Stimulated activated CD4-positive, alpha-beta T cell treated with anti-CD3 and anti-CD28 coated beads, Interleukin-4, amount 100 ng/mL, for 24 hours (primary cell): ENCODE measurements at places on chromosomes 7 and 10.

DNA sequence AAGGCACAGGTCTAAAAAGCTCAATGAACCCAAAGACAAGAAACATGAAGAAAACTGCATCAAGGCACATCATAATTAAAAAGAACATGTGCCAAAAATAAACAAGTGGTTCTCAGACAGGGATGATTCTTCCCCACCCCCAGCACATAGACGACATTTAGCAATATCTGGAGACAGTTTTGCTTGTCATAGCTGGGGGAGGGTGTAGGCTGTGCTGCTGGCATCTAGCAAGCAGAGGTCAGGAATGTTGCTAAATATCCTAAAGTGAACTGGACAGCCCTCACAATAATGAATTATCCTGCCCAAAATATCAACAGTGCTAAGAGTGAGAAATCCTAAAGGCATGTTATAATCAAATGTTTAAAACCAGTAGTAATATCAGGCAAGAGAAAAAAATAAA lies 122.6 kb downstream of the MICU1 start:
- no peak for DNase-seq

- DNase-seq, result no peak
Measured at GRCh38 chr10:99565166-99565565, 32.4 kb downstream of the NKX2-3 start.

DNA sequence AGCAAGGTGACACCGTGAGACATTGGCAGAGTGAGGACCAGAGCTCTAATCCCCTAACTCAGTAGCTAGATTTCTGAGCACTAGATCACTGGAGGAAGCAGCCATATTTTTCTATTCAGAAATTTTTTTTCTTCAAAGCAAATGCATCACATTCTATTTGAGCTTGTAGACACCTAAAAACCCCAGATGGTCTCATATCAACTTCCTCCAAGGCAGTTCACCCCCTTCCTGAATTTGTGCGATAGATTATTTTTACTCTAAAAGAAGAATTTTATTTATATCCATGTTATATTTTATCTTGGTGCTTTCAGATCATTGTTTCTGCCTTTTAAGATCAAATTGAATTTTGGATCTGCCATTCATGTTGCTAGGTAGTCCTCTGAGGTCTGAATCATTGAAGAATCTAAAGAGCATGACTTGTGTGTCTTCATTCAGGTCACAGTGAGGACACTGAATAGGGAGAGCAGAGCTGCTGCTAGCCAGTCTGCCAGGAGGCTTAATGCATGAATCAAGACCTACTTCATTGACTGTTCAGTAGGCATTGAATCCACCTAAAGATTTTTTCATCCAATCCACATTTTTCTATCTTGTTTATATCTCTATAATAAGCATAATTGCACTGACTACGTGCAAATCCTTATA lies 92.9 kb upstream of the LRRTM3 start:
- DNase-seq, result no peak

DNA sequence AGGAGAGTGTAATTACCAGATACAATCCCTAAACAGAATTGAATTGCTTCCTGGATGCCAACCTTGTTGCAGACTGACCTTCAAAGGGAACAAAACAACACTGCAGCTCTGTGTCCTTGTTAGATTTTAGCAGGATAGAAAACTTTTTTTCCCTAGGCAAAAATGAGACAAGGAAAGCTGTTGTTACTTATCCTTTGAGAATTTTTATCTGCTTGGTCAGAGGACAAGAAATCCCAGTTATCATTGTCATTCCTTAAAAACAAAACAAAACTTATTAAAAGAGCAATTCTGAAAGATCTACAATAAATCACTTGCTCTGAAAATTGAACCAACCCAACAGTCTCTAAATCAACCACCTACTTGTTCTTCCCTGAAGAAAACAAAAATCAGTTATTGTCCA lies 652.6 kb downstream of the REEP3 start:
- no peak for DNase-seq

DNA sequence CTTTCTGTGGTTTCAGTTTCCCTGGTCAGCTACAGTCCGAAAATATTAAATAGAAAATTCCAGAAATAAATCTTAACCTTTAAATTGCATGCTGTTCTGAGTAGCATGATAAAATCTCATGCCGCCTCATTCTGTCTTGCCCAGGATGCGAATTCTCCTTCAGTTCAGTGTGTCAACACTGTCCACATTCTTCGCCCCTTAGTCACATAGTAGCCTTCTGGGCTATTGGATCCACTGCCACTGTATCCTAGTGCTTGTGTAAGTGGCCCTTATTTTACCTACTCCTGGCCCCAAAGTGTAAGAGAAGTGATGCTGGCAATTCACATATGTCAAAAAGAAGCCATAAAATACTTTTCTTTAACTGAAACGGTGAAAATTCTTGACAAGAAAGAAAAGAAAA lies 129.6 kb downstream of the ZWINT start:
- no peak for DNase-seq

GRCh38 chr7:155409980-155410379 lies 47.9 kb upstream of the EN2 start:
- DNase-seq, result no peak

DNA sequence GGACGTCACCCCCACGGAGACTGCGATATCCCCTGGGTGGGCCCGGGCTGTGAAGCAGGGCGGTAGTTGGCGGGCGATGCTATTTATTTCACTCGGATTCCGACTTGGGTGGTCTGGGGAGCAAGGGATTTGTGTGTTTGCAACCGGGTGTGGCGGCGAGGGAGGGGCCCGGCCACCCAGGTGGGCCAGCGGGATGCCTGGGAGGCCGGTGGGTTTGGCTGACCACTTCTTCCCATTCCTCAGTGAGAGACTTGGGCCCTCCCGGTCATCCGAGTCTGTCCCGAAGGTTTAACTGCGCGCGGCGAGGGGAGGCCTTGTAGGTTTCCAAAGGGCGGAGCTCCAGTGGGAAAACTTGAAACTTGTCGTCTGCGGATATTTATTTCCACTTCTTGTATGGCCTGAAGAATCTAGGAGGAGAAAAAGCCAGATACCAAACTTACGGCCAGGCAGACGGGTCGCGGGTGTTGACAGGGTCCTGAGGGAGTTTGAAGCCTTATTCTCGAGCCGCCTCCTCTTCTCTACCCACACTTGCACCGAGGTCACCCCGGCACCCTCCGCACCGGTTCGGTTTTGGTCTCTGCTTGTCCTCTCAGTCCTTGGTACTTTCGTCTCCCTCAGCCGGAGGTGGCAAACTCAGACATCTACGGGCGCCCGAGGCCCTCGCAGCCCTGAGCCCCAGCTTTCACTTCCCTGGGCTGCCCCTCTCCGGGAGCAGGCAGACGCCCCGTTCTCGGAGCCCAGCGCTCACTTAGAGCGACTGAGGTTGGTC lies 17.9 kb downstream of the ZNF316 start:
- DNase-seq, result no peak

- no peak for DNase-seq
Measured at GRCh38 chr7:36904802-36905201, 180.5 kb upstream of the AOAH start.

- DNase-seq, result no peak
Measured at GRCh38 chr7:16357921-16358320, 63.4 kb downstream of the CRPPA start.

GRCh38 chr7:92447345-92448204 lies at the start of gene GATAD1:
TSS of gene GATAD1 (plus strand) at chr7:92447482. CDS start at chr7:92447730, 248 bp downstream.
- peak; percentile 86 for DNase-seq

DNA sequence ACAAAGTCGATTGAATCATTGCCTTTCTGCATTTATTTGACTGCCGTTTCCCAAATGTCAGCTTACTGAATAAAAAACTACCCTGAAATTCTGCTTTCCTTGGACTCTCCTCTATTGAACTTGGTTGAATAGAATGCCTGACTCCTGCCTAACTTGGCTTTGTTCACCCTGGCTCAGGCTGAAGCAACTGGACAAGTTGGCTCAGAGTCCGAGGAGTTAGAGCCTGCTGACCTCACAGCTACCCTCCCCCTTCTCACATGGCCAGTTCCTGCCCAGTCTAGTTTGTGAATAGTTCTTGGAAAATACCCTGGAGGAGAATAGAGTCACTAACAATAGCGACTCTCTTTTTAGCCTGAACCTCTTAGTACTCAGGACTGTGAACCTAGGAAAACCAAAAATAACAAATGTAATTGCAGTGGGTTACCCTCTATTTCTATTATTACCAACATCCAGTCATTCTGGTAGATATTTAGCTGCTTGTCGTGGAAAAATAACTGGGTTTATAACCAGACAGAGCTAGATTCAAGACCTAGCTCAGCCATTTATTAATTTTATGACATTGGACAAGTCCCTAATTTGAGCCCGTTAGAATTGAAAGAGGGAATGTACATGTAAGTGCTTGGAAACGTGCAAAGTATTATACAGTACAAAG lies 17.3 kb upstream of the NRBF2 start:
- DNase-seq, result no peak

DNA sequence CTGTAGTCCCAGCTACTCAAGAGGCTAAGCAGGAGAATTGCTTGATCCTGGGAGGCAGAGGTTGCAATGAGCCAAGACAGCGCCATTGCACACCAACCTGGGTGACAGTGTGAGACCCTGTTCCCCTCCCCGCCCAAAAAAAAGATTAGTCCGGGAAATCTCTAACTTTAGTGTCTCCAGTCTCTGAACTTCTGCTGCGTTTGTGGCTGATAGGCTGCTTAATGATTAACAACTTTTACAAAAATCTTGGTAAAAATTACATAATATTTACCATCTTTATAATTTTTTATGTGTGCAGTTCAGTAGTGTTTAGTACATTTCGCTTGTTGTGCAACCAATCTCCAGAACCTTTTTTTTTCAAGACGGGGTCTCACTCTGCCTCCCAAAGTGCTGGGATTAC lies 9.7 kb upstream of the PLAU start:
- DNase-seq, result no peak

GRCh38 chr10:34530778-34531177 lies 284.3 kb downstream of the PARD3 start:
- no peak for DNase-seq

DNA sequence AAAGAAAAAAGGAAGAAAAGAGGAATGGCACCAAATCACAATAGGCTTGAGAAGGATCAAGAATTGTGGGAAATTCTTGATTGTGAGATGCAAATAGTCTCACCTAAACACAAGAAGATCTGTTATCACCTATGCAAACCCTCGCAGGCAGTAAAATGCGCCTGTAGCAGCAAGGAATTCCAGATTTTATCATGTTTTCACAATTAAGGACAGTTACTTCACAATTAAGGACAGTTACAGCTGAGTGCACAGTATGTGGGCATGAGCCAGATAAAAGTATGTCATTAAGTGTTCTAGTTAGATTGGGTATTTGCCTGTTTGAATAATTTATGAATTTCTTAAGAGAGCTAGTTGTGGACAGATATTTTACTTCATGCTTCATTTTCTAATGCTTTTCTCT lies 336.2 kb downstream of the CDC14C start:
- DNase-seq, result no peak

DNA sequence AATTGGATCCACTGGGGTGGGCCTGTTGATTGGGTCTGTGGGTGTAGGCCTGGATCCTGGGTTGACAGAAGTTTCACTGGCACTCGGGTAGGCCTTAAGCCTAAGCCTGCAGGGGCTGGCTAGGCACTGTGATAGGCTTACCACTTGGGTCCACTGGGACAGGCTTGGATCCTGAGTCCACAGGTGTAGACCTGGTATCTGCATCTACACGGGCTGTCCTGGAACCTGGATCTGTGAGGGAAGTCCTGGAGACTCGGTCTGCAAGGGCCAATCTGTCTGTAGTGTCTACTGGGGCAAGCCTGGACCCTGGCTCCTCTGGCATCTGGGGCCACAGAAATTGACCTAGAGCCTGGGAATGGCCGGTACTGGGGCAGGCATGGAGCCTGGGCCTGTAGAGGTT lies 219.0 kb upstream of the NRG3 start:
- no peak for DNase-seq

GRCh38 chr10:34885011-34885410 lies 69.9 kb upstream of the PARD3 start:
- DNase-seq, result no peak

DNA sequence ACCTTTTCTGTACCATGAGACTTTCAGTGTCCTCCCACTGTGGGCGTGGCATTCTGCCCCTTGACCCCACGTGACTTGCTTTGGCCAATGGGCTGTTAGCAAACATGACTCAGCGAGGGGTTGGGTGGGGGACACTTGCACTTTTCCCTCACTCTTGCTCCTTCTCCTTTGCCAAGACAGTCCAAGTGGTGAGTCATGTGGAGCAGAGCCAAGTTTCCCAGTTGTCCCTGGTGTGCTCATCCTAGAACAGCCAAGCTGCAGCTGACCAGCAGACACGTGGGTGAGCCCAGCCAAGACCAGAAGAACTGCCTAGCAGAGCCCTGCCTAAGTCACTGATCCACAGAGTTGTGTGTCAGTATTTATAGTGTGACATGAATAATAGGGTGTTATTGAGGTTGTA lies 82.8 kb upstream of the CPXM2 start:
- no peak for DNase-seq

DNA sequence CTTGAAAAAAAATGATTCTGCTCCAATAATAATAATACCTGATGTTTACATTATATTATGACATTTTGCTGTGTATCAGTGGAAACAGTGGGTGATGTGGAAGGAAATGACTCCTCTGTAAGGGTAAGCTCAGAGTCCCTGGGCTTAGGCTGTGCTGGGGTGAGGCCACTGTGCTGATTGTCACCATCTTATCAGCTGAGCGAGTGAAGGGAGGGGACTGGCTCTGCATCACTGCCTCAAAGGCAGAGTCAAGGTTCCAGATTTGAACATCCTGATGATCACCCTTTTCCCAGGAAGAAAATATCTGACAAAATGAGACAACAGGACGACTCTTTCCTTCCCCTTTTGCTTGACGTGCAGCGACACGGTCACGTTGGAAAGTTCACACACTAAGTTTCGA lies 24.0 kb upstream of the HABP2 start:
- DNase-seq, result no peak
